ENCODE measurements at places on chromosomes 12 and 14.

- DNase-seq: peak; percentile 25
Observed at GRCh38 chr12:26369588-26369987, 174.2 kb downstream of the SSPN start.

- DNase-seq: peak; percentile 88
Observed at GRCh38 chr12:64390275-64390851, at the start of gene C12orf56. Gene C12orf56, minus strand, starts transcription at chr12:64390758. Its CDS starts 193 bp downstream, at chr12:64390565.

- DNase-seq: no peak
Observed at GRCh38 chr12:96295532-96296160, 101.5 kb downstream of the ELK3 start.

DNA sequence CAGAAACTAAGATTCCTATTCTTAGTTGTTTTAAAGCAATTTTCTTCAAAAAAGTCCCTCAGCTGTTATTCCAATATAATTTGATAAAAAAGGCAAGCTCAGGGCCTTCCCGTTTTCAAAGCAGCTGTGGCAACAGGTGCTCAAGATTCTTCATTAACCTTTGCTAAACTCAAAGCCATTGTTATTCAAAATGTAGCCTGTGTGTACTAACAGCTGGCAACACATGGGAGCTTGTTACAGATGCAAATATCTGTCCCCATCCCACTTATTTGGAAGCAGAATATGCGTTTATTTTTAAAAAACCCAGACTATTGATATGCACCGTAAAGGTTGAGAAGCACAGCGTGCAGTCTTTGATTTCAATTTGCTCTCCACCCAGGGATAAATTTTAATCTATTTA, 210.4 kb upstream of the SYT10 start:
- DNase-seq: no peak

- DNase-seq: no peak
Observed at GRCh38 chr12:50083301-50083700, 1.8 kb upstream of the SMARCD1 start.

DNA sequence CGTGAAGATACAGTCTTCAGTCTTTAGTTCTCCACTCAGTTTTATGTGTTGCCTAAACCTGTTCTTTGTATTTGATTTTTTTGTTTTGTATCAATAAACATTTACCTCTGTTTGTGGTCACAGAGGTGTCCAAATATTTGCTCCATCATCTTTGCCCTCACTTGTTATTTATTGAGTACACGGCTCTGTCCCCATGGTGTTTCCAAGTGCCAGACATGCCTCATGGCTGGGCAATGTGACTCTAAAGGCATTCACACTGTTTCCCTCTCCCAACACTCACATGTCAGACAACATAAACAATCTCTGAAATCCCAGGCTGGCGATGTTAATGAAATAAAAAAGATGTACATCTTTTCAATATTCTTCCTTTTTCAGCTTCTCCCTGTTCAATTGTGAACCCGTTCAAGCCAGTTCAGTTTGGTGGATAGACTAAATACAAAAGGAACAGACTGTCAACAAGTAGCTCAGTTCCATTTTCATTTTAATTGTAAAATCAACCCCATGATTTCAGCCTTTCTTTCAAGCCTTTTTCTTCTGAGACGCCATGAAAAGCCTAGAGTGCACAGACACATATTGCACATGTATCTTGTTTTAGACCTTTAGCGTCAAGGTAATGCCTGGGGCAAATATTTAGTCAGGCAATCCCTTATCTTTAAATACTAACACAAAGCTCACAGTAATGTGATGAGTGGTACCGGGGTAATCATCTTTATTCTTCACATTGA, 680.7 kb downstream of the GALC start:
- DNase-seq: no peak

GRCh38 chr14:85178864-85179263, 351.1 kb upstream of the FLRT2 start:
- DNase-seq: no peak

GRCh38 chr12:601976-602699, 61.1 kb downstream of the NINJ2 start:
- no peak for DNase-seq

DNA sequence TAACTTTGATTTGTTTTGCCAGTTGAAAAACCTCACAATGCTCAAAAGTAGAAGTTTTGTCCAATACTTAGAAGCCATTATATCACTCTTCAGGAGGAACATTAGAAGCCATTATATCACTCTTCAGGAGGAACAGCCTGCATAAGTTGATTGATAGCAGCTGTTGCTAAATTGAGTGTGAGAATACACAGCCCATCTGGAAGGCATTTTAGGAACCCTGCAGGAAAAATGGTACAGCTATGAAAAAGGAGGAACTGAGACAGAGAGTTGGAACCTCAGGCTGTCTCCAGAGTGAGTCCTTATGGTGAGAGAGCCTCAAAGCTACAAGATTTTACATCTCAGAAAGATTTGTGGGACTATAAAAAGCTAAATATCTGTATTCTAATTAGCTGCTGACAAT, 207.0 kb downstream of the MYRFL start:
- no peak for DNase-seq

DNA sequence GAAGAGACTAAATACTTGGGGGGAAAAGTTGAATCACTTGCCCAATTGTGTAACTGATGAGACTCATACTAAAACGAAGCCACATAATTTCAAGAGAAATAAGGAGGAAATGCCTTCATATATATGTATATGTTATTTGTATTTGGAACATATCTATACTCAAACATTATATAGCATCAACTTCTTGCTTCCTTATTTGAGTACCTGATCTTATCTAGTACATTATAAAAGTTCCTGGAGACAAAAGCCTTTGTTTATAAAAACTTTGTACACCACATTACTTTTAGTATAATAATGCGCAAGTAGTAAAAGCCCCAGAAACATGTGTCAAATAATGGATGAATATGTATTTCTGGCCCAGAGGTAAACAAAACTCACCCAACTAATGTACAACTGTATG, 92.0 kb downstream of the SLC2A13 start:
- no peak for DNase-seq

GRCh38 chr14:90277581-90278198, 21.3 kb downstream of the PSMC1 start:
- no peak for DNase-seq

GRCh38 chr14:61524211-61524806, 171.0 kb upstream of the HIF1A start:
- no peak for DNase-seq

- DNase-seq: no peak
Observed at GRCh38 chr14:54364555-54365415, 32.0 kb upstream of the CDKN3 start.

DNA sequence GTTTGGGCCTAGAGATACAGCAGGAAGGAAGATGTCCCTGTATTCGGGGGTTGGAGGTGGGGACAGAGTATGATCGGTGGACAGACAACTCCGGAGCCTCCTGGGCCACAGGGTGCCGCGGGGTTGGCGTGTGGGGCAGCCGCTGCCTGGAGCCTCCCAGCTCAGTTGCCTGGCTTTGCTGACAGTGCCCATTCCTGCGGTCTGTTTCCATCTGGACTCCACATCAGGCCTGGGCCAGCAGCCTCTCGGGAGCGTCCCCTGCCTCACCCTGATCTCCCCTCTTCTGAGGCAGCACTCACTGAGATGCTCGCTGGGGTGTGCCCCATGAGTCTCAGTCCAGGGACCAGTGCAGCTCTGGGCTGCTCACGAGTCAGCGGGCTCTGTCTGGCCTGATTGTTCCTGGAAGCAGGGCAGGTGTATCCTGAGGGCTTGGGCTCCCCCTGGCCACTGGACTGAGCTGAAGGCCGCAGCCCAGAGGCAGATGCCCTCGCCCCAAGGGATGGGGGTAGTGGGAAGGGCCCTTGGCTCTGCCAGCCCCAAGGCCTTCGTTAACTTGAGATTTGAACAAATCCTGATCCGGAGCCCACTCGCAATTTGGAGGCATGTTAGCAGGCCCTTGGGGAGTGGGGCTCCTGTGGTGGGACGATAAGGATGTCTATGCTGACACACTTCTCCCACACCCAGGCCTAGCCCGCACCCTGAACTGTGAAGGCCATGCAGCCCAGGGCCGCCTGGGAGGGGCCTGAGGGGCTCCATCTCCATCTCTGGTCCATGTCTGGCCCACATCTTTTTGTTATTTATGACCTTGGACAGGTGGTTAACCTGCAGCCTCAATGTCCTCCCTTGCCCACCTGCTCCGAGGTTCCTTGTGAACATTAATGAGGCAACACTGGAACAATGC, 7.5 kb downstream of the HIP1R start:
- no peak for DNase-seq

GRCh38 chr12:44127966-44128710, 292.3 kb downstream of the TMEM117 start:
- DNase-seq: peak; percentile 34

DNA sequence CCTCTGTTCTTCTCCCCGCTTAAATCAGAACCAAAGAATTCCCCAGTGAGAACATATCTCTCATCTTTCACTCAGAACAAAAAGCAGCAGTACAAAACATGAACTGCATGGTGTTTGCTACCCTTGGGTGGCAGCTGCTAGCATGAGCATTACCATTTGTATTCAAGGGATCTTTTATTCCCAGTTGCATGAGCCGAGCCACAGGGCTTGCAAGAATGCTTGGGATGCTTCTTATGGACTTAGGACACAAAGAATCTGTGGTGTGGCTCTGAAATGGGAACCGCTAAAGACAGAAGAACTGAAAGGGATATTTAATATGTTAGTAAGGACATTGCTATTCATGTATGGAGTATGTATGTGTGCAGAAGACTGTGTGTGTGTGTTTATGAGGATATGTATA, 190.6 kb downstream of the TMX1 start:
- no peak for DNase-seq

- DNase-seq: no peak
Observed at GRCh38 chr12:76719171-76720041, 44.5 kb upstream of the ZDHHC17 start.

GRCh38 chr12:46507766-46508165, 135.2 kb upstream of the SLC38A2 start:
- no peak for DNase-seq

DNA sequence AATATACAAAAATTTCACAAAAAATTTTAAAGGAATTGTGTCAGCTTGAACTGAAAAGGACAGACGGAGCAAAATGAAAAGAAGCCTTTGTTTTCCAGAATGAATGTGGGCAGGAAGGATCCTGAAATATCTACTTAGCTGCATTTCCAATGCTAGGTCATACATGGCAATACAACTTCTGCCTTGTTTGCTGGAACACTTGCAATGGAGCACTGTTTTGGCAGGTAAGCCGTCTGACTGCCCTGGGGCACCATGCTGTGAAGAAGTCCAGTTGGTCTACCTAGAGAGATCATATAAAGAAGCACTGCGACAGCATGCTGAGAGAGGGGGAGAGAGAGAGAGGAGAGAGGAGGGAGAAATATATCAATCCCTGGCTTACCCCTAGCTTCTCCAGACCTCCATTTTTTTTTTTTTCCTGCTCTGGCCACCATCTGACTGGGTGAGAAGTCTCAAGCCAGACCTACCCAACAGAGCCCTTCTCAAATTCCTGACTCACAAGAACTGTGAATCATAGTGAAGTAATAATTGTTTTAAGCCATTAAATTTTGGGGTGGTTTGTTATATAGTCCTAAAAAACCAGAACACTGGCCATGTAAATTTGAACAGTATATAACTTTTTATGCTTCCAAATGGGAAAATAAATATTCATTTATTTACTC, 97.1 kb upstream of the PRICKLE1 start:
- DNase-seq: no peak

DNA sequence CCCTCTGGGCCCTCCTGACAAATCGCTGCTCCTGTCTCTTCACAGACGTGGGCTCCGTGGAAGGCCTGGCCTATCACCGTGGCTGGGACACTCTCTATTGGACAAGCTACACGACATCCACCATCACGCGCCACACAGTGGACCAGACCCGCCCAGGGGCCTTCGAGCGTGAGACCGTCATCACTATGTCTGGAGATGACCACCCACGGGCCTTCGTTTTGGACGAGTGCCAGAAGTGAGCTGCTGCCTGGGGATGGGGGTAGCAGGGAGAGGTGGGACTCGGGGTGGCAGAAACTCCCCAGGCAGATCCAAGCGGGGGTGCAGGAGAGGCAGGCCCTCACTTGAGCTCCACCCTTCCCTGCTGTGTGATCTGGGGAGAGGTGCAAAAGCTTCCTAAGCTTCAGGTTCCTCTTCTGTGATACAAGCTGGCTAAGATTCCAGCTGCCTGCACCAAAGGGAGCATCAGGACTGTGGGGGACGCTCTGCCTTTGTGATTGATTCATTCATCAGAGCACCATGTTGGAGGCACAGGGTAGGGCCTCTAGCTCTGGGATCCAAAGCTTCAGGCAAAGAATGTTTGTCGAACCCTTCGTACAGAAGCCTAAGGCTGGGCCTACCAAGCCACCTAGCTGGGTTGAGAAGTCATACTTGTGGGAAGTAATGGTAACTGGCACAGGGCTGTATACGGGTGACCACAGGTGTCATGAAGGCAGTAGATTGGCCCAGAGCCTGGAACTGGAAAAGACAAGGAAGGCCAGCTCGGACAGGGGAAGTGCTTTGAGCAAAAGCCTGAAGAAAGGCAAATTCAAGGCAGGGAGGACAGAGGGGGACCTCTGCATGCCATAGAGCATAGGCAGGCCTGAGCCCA, 29.1 kb upstream of the NXPH4 start:
- DNase-seq: no peak

DNA sequence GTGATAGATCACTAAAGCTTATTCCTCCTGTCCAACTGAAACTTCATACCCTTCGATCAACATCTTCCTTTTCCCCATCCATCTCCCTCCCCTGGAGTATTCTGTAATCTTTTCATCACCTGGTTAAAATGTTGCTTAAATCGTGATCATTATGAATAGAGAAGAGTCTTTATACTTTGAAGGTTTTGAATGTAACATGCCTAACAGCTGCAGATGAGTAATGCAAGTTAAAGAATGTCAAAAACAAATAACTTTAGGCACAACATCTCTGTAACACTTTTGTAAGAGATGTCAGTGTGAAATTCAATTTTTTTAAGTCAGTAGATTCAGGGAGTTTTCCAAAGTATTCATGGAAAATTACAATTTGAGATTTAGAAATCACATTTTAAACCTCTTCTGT, 25.0 kb downstream of the RXYLT1 start:
- no peak for DNase-seq

GRCh38 chr12:56676851-56677580, 11.1 kb downstream of the PTGES3 start:
- no peak for DNase-seq

DNA sequence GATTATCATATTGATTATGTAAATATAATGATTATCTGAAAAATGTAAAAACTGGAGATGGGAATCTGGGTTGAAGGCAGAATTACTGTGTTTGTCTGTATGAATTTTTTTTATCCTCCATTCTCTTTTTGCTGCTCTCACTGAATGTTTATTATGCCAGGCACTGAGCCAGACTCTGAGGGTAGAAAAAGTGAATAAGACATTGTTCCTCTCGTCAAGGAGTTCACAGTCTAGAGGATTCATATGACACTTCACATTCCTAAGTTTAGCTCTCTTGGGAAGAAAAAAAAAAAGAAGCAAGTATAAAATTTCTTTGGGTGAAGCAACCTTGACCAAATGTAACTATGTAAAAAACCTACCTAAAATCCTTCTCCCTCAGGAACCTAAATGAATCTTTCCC, 120.9 kb upstream of the LMO3 start:
- DNase-seq: no peak

- no peak for DNase-seq
Observed at GRCh38 chr12:46492471-46493085, 120.0 kb upstream of the SLC38A2 start.

All from retina (tissue), 1 donor.